ENCODE measurements at places on chromosomes 2 and 18.

- no peak for DNase-seq
Measured at GRCh38 chr18:35707247-35707646, 125.7 kb downstream of the GALNT1 start.

GRCh38 chr2:218694405-218695145, 16.1 kb upstream of the TTLL4 start:
- no peak for DNase-seq

DNA sequence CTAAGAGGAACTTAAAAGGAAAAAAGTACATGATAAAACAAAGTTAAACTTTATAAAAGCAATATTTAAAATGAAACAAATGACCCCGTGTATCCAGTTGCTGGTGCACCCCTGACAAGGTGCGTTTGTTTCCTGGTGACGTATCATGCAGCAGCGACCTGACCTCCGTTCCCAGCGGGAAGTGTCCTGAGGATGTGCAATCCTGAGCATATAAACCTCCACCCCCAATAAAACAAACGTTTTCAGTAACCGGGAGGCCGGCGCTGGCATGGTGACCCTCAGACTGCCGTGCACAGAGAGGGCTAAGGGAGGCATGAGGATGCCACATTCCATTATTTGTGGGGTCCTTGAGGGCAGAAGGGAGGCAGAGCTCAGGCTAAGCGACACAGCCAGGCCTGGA, 14.8 kb downstream of the SLC66A2 start:
- peak; percentile 31 for DNase-seq

GRCh38 chr2:59726228-59727120, 827.0 kb downstream of the BCL11A start:
- DNase-seq: no peak

All from psoas muscle (tissue), 8 donors.